ENCODE measurements at places on chromosomes 5 and 9.

GRCh38 chr9:109245310-109245897 lies 75.5 kb downstream of the EPB41L4B start:
- DNase-seq: no peak

GRCh38 chr5:51488803-51489642 lies 105.8 kb downstream of the ISL1 start:
- DNase-seq: no peak

- no peak for DNase-seq
These were observed 126.0 kb upstream of the DHFR start for GRCh38 chr5:80780761-80781285.

DNA sequence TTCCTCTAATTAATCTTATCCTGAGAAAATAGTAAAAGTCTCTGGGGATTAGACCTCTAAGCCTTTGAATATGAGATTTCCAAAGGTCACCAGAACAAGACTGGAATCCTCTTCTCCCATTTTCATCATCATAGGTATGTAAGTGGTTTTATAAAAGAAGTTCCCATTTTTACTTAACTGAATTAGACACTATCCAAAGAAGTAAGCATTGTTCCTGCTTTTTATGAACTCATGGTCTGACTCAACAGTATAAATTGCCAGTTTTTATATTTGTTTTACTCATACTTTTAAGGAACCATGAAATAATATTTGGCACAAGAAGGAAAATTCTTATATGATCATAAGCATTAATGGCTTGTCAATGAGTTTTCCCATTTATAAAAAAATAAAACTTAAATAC lies 167.1 kb upstream of the ADRA1B start:
- no peak for DNase-seq

DNA sequence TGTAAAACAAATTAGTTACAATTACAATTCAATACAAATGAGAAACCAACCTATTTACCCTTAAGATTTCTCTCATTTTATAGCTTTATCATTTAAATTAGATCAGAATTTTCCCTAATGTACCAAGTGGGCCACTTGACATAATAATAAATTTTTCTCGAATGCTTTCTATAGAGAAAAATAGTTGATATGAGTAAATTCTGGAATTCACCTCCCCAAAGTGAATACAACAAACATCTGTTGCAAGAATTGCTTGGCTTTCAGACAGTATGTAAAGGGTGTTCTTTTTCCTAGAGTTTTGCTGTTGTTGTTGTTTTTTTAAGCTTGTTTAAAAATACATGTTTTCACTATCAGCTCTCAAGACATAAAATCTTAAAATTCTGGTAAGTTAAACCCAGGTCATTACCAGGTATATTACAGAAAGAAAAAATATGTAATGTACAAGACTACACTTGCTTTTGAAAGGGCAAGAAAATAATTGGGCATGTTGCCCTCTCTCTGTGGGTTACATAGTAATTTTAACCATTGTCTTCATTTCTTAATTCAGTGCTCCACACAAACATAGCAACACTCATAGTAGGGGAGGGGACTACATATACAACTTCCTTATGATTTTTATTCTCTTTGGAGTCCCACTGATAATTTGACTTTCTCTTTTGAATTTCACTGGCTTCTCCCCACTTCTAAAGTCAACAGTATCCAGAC lies 200.6 kb downstream of the ARL15 start:
- DNase-seq: no peak

DNA sequence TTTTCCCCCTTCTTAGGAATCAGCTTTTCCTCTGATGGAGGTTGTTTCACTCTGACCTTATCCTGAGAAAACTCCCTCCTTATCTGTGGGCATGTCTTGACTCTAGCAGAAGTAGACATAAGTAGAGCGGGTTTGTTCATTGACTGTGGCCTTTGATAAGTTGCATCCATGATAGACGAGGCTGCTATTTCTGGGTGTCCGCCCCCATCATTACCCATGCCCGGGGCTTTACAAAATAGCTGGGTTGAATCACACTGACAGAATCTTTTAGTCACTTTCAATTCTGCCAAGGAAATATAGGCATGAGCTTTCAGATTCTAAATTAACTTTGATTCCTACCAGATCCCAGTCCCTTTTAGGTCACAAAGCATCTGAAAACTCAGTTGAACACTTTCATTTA lies 223.8 kb downstream of the SEC61B start:
- DNase-seq: no peak

GRCh38 chr5:150836703-150837102 lies 9.6 kb upstream of the IRGM start:
- no peak for DNase-seq

- DNase-seq: no peak
These were observed at the start of gene ESM1 for GRCh38 chr5:54985301-54986268. Gene ESM1 (minus strand): TSS chr5:54985593. CDS start chr5:54985517, 76 bp downstream.

DNA sequence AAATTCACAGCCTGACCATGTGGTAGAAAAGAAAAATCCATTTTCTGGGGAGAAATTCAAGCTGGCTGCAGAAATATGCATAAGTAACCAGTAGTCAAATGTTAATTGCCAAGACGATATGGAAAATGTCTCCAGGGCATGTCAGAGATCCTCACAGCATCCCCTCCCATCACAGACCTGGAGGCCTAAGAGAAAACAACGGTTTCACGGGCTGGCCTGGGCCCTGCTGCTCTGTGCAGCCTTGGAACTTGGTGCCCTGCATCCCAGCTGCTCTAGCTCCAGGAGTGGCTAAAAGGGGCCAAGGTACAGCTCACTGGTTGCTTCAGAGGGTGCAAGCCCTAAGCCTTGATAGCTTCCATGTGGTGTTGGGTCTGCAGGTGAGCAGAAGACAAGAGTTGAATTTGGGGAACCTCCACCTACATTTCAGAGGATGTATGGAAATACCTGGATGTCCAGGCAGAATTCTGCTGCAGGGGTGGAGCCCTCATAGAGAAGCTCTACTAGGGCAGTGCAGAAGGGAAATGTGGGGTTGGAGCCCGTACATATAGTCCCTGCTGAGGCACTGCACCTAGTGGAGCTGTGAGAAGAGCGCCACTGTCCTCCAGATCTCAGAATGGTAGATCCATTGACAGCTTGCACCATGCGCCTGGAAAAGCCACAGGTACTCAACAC lies 49.7 kb downstream of the PTBP3 start:
- DNase-seq: no peak

DNA sequence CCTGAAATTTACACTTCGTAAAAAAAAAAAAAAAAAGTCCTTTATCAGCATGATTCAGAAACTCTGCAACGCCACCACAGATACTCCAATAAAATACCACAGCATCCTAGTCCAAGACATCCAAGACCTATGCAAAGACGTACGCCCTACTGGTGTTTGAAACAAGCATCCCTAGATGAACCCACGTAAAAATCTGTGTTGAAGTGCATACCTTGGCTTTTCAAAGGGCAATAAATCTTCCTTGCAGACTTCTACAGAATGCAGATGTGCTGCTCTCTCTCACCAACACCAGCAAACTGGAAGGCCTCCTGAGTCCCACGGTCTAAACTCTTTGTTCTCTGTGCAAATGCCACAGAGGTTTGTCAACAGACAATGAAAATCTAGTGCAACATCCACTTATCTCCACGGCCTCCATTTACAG lies 38.8 kb downstream of the MYO10 start:
- peak; percentile 85 for DNase-seq

DNA sequence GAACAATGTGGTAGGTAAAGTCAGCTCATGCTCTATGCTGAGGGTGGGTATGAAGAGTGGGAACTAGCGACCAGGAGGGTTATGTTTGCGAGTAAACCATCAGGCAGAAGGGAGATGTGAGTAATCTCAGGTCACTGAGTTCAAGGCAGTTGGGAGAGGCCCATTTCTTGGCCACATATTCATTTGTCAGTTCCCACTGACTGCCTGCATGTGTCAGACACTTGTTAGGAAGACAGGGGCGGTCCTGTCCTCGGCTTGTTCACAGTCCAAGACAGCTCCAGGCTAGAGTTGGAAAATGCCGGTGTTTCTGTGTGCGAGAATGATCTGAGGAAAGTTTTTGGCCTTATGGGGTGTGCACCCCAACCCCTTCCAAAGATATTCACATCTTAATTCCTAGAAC lies 48.6 kb upstream of the GDNF start:
- no peak for DNase-seq

- no peak for DNase-seq
These were observed 54.1 kb downstream of the GADD45G start for GRCh38 chr9:89658931-89659330.

- no peak for DNase-seq
These were observed 49.2 kb upstream of the KCNN2 start for GRCh38 chr5:114312658-114313057.

DNA sequence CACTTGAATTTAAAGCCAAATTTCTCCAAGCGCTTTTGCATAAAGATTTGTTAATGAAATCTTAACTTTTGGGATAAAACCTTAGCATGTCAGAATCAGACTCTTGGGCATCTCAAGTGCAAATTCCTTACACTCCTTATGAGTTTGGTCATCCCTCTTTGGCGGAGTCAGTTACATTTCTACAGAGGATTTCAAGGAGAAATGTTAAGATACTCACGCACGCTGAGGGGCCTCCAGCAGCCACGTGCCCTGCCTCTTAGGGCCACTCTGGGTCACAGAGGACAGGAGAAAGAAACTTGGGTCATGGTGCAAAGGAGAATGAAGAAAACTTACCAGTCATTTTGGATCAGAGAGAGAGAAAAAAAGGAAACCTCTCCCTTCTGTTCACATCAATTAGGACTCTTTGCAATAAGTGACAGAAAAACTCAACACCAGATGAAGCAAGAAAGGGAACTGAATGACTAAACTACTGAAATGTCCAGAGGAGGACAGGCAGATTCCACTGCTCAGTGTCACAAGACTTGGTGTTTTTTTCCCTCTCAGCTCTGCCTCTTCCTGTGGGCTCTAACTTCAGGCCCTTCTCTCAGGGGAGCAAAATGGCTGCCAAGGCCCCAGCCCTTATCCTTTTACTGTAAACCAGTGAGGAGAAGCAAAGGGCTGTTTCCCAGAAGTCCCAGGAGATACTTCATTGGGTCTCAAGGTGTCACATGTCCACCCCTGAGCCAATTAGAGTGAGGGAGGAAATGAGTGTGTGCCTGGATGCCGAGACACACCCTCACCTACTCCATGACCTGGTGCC lies 63.3 kb upstream of the NFIL3 start:
- no peak for DNase-seq

DNA sequence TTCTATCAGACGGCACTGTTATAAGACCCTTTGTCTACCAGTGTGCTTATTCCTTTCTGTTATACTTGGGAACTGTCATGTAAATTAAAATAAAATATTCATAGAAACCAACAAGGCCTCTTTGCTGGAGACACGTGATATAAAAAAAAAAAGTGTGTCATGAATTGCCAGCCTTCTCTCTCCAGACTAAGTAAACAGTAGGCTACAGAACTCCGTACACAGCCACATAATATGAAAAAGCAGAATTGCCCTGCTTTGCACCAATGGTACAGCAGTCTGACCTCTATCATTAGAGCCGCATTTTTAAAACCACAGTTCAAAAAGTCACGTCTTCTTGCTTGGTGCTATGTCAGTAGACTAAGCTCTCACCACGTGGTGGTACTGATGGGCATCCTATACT lies 231.3 kb downstream of the SEMA5A start:
- DNase-seq: no peak

DNA sequence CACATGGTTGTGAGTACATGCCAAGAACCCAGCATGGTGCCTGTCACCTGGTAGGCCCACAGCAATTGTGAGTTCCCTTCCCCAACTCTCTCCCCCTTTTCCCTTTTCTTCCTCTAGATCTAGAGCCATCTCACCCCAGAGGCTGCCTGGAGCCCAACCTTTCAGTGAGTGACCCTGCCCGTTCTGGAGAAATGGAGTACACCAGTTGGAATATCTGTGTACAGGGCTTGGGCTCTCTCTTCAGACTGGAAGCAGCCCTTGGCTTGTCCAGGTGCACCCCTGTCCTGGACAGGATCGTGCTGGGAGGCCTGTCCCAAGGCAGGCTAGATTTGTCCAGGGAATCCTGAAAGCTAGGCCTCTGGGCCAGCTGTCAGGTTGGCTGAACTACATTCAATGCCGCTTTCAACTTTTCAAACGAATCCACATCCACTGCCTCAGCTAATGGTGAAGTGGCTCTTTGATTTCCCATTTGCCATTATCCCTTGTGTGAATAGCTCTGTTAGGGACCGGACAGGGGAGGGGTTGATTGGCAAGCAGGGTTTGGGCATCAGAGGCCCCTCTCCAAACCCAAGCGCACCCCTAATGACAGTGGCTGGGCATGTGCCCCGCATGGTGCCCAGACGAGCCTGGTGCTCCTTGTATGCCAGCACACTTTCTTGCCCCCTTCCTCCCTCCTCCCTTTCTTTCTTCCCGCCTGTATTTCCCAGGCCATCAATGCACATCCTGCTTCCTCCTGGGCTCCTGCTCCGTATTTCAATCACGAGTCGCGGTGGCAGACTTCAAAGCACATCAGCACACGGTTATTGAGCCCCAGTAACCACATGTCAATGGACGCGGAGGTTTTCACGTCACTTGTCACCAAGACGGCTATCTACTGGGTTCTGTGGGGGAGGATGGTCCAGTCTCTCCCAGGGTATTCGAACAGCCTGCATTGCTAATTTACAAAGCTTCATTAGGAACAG lies 211.2 kb downstream of the DAB2IP start:
- DNase-seq: no peak

DNA sequence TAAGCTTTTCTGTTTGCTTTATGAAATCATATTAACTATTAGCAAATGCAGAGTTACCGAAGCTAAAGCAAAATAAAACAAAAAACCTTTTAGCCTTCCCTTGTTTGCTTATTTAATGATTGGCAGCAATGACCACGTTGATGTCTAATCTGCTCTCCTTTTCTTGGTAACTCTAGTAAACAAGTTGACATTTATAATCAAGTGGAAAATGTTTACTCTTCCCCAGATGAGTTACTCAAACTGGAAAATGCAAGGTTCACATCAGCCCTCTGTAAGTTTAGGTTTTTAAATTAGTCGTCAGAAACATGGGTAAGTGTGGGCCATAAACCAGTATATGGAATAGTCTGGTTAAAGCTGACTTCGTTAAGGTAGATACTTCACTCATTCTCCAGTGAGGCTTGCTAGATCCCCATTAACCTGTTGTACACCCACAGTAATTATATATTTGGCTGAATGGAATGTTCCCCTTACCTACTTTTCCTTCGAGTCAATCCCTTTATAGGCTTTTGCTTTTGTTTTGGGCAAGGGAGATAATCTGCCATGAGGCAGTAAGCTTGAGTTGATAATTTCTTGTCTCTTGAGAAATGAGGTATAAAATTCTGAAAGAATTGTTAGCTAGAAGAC lies 100.9 kb downstream of the GDNF start:
- DNase-seq: no peak

- DNase-seq: peak; percentile 71
These were observed 74.0 kb downstream of the UBAP1 start for GRCh38 chr9:34252670-34253459.

Data from HAP-1 (cell line).